ENCODE measurements at places on chromosomes 7 and 10. TPM values are rescaled to one million over a fixed set of nuclear protein-coding genes. Genes with fewer than 3 reads are reported as not detected.

HMX2 gene
- total RNA-seq, result not detected

GRCh38 chr10:1117651-1118050, 61.5 kb downstream of the WDR37 start:
- no peak for DNase-seq

DNA sequence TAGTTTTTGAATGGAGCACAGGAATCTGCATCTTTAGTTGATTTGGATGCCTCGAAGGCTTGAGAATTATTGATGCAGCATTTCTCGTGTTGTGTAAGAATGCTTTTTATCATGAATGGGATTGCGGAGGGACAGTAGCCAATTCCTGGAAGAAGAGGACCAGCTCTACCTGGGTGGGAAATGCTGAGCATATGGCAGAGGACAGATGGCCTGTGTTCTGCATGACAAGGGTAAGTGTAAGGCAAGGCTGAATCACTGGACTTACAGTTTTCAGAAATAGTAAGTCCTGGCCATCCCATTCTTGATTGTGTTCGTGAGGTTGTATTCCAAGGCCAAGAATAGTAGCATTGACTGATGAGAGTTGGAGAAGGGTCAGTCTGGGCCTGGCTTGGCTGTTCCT, 15.9 kb downstream of the RP9 start:
- DNase-seq, result no peak

MYOZ1 gene
- not detected for total RNA-seq

- DNase-seq, result no peak
Observed at GRCh38 chr10:89867964-89868363, 166.6 kb downstream of the KIF20B start.

CPA4 gene
- not detected for total RNA-seq

APBB1IP gene
- total RNA-seq, result 81.1 TPM

DNA sequence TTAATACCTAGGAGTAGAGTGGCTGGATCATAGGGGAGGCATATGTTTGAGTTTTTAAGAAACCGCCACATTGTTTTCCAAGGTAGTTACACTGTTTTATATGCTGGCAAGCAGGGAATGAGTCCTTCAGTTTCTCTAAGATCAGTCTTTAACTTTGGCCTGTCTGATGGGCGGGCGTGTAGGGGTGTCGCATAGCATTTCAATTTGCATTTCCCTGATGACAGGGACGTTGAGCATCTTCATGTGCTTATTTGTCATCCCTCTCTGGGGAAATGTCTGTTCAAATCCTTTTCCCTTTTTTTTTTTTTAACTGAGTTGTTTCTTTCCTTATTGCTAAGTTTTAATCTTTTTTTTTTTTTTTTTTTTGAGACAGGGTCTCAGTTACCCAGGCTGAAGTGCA, 9.8 kb downstream of the MTG1 start:
- no peak for DNase-seq

GJD4 gene
- not detected for total RNA-seq

- DNase-seq, result no peak
Observed at GRCh38 chr10:74669210-74669609, 157.2 kb upstream of the KAT6B start.

GRCh38 chr7:157318015-157318706, 18.6 kb upstream of the DNAJB6 start:
- DNase-seq, result no peak

- no peak for DNase-seq
Observed at GRCh38 chr10:96673318-96674099, 46.8 kb downstream of the PIK3AP1 start.

SNCG gene
- not detected for total RNA-seq

- DNase-seq, result no peak
Observed at GRCh38 chr7:42186151-42186550, 50.9 kb downstream of the GLI3 start.

- DNase-seq, result no peak
Observed at GRCh38 chr10:60155099-60155877, 234.4 kb downstream of the ANK3 start.

SLC16A12 gene
- not detected for total RNA-seq

HOXA3 gene
- total RNA-seq, result not detected

SORBS1 gene
- 0.72 TPM for total RNA-seq

GIMAP6 gene
- total RNA-seq, result 130 TPM

TMEM120A gene
- 25.5 TPM for total RNA-seq

SLC35G1 gene
- 3.4 TPM for total RNA-seq

GRCh38 chr10:98086837-98087708, 47.4 kb upstream of the R3HCC1L start:
- no peak for DNase-seq

LIPF gene
- not detected for total RNA-seq

DNA sequence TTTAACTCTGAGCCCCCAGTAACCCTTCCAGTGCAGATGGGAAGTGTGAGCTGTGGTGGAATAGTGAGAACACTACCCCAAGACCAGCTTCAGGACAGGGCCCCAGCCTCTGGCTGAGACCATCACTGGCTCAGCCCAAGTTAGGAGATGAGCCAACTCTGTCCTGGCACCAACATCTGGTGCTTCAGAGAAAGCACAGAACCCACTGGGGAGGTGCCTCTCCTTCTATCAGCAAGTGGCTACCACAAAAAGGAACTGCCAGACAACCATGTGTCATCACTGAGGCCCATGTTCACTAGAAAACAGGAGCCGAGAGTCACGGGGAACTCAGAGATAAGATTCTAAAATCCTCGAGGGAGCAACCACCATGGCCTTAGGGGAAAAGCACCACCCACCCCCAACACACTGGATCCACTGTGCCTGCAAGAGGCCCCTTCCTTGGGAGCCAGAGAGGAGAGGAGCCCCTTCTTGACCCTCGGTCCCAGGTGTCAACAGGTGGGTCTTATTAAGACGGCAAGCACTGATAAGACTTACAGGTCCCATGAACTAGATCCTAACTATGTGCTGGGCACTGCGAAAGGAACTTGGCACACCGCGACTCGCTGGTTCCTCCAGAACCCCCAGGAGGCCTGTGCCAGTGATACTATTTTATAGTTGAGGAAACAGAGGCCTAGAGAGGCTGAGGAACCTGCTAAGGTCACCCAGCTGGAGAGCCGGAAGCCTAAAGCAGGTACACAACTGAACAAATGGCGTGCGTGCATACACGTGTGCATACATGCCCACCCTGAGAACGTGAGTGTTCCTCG, 102.7 kb downstream of the FAM53B start:
- DNase-seq, result no peak

GRCh38 chr10:78781251-78781913, 287.4 kb upstream of the ZMIZ1 start:
- DNase-seq, result no peak

GRCh38 chr10:123153486-123154091, 613 bp upstream of the BUB3 start:
- DNase-seq, result no peak

WDR11 gene
- 48.3 TPM for total RNA-seq

TRIM50 gene
- total RNA-seq, result not detected

- DNase-seq, result peak; percentile 26
Observed at GRCh38 chr7:44144426-44144967, 3.4 kb upstream of the MYL7 start.

DNA sequence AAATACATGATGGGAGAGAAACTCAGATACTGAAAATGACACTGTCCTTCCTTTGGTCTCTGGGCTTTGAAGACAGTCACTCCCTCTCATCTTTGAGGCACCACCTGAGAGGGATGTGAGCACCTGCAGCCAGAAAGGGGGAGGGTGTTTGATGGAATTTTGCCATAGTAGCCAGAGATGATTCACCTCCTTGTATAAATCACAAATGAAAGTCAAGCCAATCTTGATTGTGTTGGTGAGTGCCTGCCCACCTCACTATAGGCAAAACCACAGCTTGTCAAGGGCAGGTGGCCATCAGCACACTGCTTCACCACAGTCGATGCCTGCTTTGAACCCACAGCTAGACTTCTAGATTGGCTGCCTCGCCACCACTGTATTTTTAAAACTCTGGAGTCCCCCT, 48.2 kb downstream of the PON1 start:
- DNase-seq, result no peak

DNA sequence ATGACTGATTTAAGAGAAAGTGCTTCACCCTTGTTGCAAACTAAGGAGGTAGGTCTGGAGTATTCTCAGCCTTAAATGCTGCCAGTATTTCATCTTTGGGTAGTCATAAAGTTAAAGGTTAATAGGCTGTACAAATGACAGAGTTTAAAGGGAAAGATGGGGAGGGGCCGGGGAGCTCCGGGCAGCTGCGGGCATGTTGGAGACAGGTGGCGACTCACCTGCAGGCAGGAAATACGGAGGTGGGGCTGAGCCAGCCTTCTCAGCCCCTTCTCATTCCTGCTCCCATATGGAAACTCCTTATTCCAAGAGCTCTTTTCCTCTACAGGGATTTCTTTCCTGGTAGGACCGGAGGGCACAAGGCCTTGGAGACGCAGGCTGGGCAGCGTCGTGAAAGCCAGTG, 31.8 kb upstream of the HMX3 start:
- no peak for DNase-seq

GPRIN2 gene
- not detected for total RNA-seq

DNA sequence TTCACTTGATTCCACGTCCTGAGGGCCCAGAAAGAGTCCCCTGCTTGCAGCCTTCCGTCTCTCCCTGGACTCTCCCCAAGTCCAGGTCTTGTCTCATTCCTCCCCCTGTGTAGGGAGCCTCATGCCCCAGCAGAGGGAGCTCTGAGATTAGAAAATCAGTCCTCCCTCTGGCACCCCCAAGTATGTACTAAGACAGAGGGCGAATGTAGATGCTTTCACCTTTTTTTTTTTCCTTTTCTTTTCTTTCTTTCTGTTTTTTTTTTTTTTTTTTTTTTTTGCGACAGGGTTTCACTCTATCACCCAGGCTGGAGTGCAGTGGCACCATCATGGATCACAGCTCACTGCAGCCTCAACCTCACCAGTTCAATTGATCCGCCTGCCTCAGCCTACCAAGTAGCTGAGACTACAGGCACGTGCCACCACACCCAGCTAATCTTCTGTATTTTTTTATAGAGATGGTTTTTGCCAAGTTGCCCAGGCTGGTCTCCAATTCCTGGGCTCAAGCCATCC, 10.3 kb downstream of the SFXN3 start:
- DNase-seq, result peak; percentile 64

MALRD1 gene
- total RNA-seq, result not detected

- no peak for DNase-seq
Observed at GRCh38 chr10:60572511-60573194, 183.0 kb upstream of the ANK3 start.

GRCh38 chr7:76261931-76262330, 40.5 kb upstream of the HSPB1 start:
- no peak for DNase-seq

DNA sequence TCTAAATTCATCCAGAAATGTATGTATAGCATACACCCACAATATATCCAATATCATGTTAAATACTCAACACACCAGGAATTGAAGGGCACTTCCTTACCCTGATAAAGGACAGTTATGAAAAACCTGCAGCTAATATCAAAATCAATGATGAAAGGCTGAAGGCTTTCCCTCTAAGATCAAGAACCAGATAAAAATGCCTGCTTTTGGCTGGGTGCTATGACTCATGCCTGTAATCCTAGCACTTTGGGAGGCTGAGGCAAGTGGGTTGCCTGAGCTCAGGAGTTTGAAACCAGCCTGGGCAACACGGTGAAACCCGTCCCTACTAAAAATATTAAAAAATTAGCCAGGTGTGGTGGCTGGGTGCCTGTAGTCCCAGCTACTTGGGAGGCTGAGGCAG, 21.6 kb upstream of the UPP1 start:
- no peak for DNase-seq

DNA sequence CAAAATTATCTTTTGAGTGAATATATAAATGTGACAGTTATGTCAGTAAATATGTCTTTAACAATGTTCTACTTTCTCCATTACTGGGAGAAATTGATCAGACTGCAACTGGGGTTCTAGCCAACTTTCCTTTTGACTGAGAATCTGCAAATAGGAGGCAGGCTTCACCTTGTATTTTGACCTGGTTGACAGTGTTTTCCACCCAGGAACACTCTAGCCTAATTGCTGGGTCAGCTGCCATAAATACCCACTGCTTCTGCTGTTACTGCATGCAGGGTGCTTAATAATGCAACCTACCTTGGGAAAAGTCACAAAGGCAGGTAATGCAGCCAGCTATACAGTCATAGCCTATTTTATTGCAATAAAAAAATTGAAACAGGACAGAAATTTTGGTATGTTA, 319.0 kb downstream of the DGKB start:
- no peak for DNase-seq

AMPH gene
- total RNA-seq, result not detected

HOXA10 gene
- not detected for total RNA-seq

CRPPA gene
- 1.1 TPM for total RNA-seq

PLEKHS1 gene
- total RNA-seq, result not detected

GRCh38 chr7:40566879-40567278, 432.1 kb downstream of the SUGCT start:
- DNase-seq, result no peak

MMD2 gene
- total RNA-seq, result not detected

GRCh38 chr10:72414642-72415041, 59.9 kb upstream of the DNAJB12 start:
- DNase-seq, result no peak

MAP3K8 gene
- total RNA-seq, result 27.7 TPM

GRCh38 chr7:33556472-33556871, 348.9 kb upstream of the BMPER start:
- DNase-seq, result no peak

- no peak for DNase-seq
Observed at GRCh38 chr7:42125321-42125720, 111.7 kb downstream of the GLI3 start.

DNA sequence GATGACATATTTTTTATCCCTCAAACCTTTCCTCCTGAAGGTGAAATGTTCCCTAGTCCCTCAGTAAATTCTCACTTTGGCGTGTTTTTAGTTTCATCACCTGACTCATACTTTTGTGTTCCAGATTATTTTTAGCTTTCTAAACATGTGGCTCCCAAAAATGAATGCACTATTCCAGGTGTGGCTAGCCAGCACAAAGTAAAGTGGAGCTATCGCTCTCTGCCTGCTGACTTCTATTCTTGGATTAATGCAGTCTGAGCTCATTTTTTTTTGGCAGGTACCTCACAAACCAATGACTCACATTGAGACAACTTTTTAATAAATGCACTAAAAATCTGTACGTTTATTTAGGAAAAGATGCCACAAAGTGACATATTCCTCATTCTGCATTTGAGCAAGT, 58.8 kb upstream of the LANCL2 start:
- no peak for DNase-seq

- no peak for DNase-seq
Observed at GRCh38 chr7:98322331-98323270, 41.1 kb downstream of the BRI3 start.

CALML5 gene
- total RNA-seq, result not detected

GRCh38 chr10:49276596-49276995, 22.4 kb upstream of the C10orf71 start:
- DNase-seq, result no peak

ANKRD30A gene
- not detected for total RNA-seq

DNA sequence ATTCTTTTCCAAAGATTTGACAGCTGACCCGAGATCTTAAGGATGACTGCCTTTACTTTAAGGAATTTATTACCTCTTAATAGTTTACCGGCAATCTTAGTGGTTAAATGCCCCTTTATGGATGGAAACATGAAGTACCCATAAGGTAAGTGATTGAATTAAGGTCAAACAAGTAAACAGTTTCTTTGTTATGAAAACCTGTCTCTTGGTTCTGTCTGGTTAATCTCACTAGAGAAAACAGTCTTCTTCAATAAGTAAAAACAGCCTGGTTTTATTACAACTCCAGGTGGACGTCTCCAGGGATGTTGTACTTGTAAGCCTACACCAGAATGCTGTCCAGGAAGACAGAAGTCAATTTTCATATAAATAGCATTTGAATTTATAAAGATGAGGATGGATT, 161.8 kb upstream of the MTPN start:
- no peak for DNase-seq

Measured in activated naive CD8-positive, alpha-beta T cell treated with anti-CD3 and anti-CD28 coated beads, Interleukin-2, amount 10 ng/mL, durations not matched to agents 7 days and 5 days (primary cell).